ENCODE measurements at places on chromosomes 11 and 22. TPM values are rescaled to one million over a fixed set of nuclear protein-coding genes. Genes with fewer than 3 reads are reported as not detected.
A peak's percentile ranks its signal among the peaks of the same experiment; 100 is the strongest.

DNA sequence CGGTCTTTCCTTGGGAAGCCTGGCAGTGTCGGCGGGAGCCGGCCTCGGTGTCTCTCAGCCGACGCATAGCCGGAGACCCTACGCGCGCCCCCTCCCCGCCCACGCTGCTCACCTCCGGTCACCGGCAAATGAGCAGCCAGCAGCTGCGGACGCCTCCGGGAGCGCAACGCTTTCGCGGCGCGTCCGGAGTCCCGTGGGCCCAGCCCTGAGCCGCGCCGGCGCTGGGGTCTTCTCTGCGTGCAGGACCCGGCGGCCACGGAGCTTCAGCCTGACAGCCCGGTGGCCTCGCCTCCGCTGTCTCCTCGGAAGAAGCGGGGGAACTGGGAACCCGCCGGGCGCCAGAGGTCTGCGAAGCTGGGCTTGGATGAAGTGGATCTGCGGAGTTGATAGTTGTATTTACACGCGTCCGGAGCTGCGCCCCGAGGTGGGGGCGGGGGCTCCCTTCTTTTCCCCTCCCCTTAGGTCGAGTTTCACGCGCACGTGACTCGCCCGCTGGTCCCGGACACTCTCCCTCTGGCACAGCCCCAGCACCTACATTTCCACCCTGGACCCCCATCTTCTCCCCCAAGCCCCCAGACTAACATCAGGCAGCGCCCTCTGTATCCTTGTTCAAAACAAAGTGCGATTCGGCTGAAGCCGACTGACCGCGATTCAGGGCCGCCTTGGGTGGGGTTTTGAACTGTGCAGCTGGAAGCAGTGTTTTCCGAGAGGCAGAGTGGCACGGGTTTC is at the start of gene SLC43A1:
Gene SLC43A1, minus strand, starts transcription at position 371 of the 729 bp plus-strand sequence. CDS start 1,591 bp downstream, outside the sequence.
- H3K4me1 ChIP-seq: peaks cover 4% of the 10 kb centered on the region
- H3K27me3 ChIP-seq: no peaks in the 10 kb centered on the region
- DNase-seq: peak; percentile 91
- H3K4me3 ChIP-seq: peak within 1 kb of the TSS; percentile 91
- H3K36me3 ChIP-seq: no peaks in the 10 kb centered on the region

DNA sequence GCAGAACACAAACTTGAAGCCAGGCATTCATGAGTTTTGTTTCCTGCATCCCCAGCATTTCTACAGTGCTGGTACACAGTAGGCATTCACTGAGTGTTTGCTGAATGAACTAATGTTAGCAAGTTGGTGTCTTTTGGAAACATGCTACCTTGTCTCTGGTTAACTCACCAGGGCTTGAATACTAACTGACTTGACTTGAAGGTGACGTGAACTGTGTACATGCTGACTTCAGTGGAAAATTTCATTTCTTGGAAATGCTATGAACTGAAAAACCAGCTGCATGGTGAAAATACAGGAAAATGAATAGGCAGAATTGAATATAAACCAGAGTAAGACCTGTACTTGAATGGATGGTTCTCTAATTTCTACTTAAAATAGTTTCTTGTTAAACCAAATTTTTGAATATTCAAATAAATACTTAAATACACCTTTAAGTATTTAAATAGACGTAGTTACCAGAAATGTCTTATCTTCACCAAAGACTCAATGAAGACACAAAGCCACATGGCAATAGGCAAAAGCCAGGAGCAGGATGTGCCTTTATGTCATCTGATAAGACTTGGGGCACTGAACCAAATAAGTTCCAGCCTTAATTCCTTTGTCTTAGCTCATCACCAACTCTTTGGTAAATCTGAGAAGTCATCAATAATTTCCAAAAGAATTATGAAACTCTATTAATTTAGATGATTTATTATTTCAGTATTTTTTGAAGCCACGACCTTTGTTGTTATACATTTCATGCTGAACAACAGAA is 39.7 kb upstream of the POU2AF2 start:
- no peaks in the 10 kb centered on the region for H3K36me3 ChIP-seq
- H3K27me3 ChIP-seq: no peaks in the 10 kb centered on the region
- H3K27ac ChIP-seq: peak overlapping the region; percentile 53
- H3K4me3 ChIP-seq: no peak overlapping the region
- H3K4me1 ChIP-seq: peaks cover 11% of the 10 kb centered on the region

- no peak for DNase-seq
- no peak overlapping the region for H3K4me3 ChIP-seq
- peaks cover 60% of the 10 kb centered on the region for H3K27me3 ChIP-seq
- H3K36me3 ChIP-seq: no peaks in the 10 kb centered on the region
Measured at GRCh38 chr11:128610721-128611617, 23.6 kb upstream of the ETS1 start.

DNA sequence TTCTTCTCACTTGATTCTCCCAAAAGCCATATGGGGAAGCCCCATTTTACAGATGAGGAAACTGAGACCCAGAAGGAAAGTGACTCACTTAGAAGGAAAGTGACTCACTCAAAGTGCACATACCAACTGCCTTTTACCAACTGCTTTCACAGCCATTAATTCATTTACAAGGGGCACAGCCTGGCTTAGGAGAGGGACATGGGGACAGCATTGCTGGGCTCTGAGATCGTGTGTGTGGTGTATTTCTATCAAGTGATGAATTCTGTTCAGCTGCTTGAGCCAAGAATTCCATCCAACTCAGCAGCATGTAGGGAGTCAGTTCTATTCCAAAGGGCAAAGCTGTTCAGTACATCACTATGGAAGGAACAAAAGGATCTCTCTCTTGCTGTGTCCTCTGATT is 23.5 kb upstream of the PAK1 start:
- no peak overlapping the region for H3K4me3 ChIP-seq
- H3K27me3 ChIP-seq: no peaks in the 10 kb centered on the region
- DNase-seq: peak; percentile 48
- H3K27ac ChIP-seq: no peak overlapping the region

DNA sequence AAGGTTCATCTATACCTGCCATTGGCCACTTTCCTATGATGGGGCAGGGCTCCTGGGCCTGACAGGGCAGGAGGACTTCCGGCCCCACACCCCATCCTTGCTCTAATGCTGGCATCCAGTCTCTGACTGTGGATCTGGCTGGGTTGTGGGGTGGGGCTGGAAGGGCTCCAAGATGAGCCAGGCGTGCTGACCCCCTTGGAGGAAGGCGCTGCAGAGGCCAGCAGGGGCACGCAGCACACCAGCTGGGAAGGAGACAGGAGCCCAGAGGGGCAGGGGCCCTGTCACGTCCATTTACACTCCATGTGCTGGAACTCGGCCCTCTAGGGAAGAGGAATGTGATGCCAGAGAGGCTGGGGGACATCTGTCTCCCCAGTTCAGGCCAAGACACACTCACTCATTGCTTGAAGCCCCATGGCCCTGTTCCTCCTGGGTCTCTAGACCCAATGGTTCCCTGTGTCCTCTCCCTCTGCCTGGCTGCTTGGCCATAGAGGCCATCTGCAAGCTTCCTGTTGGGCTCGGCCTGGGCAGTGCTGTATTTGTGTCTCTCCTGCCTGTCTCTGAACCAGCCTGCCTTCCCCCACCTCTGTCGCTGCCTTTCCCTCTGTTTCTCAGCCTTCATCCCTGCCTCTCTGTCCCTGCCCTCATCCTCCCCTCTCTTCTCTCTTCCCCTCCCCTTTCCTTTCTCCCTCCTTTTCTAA is 67.5 kb upstream of the NECTIN1 start:
- DNase-seq: no peak
- H3K4me1 ChIP-seq: peaks cover 23% of the 10 kb centered on the region
- H3K36me3 ChIP-seq: no peaks in the 10 kb centered on the region

- no peak overlapping the region for H3K27ac ChIP-seq
- no peak overlapping the region for H3K4me3 ChIP-seq
- H3K4me1 ChIP-seq: no peaks in the 10 kb centered on the region
- H3K27me3 ChIP-seq: no peaks in the 10 kb centered on the region
- no peaks in the 10 kb centered on the region for H3K36me3 ChIP-seq
Measured at GRCh38 chr11:85539029-85539689, 88.0 kb downstream of the DLG2 start.

DNA sequence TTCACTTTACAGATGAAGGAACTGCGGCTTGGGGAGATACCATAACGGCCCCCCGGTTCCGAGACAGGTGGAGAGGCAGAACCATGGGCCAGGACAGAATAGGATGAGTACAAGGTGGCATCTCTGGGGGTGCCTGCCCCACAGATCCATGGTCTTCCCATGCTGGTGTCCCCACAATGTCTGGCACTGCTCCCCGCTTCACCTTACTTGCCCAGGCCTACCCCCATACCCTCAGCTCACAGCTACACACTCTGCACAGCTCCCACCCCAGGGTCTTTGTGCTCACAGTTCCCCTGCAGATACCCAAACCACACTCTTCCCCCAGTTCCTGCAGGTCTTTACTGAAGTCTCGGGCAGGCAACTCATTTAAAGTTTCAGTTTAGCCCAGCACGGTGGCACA is 11.4 kb upstream of the DGCR8 start:
- H3K4me3 ChIP-seq: no peak overlapping the region
- DNase-seq: no peak
- peaks cover 4% of the 10 kb centered on the region for H3K36me3 ChIP-seq
- no peaks in the 10 kb centered on the region for H3K4me1 ChIP-seq
- no peaks in the 10 kb centered on the region for H3K27me3 ChIP-seq

GRCh38 chr11:13224324-13224723 is 53.3 kb upstream of the BMAL1 start:
- no peak overlapping the region for H3K4me3 ChIP-seq
- H3K4me1 ChIP-seq: peaks cover 24% of the 10 kb centered on the region
- H3K27ac ChIP-seq: no peak overlapping the region
- no peaks in the 10 kb centered on the region for H3K36me3 ChIP-seq
- no peaks in the 10 kb centered on the region for H3K27me3 ChIP-seq
- no peak for DNase-seq

DNA sequence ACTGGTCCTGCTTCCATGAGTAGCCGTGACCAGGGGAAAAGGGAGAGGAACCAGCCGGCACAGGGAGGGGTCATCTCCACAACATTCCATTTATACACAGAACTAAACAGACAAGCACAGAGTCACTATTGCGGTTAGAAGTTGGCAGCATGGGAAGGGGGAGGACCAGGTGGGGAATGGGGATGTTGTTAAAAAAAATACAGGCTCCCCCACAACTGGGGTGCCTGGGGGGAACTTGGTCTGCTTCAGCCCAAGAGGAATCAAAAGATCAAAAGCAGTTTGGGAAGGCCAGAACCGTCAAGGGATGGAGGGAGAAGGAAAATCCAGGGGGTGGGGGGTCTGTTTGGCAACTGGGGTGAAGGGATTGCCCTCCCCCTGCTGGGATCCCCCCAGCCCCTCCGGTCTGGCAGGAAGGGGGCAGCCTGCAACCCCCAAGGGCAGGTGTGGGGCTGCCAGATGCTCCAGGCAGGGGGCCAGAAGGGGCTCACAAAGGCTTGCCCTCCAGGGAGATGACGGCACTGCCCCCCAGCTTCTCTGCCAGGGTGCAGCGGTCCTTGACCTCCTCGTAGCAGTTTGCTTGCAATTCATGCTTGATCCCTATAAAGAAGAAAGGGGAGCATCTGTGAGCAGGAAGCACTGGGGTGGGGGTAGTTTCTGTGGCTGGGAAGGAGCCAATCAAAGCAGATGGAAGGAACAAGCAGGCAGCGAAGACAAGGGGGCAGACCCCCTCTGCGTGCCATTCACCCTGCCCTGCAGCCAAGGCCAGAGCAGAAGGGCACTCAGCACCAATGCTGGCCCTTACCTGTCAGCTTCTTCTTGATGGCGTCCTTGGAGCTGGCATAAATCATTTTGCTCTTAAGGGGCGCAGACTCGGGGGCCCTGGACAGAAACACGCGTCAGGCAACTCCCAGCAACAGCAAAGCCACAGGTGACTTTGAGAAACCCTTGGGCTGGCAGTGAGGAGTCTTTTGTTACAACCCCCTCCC is 2.8 kb downstream of the CFL1 start:
- no peak overlapping the region for H3K4me3 ChIP-seq
- H3K27me3 ChIP-seq: no peaks in the 10 kb centered on the region
- DNase-seq: peak; percentile 45
- no peak overlapping the region for H3K27ac ChIP-seq
- peaks cover 33% of the 10 kb centered on the region for H3K4me1 ChIP-seq
- H3K36me3 ChIP-seq: peaks cover 58% of the 10 kb centered on the region

DNA sequence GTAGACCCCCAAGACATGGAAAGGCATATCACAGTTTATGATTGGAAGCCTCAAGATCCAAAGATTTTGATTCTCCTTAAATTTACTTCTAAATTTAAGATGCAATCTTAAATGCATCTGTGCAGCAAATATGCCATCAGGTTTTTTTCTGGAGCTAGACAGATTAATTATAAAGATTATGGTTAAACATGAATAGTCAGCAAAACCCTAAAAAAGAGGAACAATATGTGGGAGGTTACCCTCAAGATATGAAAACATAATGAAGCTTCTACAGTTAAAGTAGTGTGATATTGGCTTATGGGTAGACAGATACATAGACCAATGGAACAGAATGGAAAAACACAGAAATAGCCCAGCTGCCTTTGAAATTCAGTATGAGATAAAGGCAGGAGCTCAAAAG is 31.7 kb downstream of the OR8B12 start:
- no peaks in the 10 kb centered on the region for H3K36me3 ChIP-seq
- no peaks in the 10 kb centered on the region for H3K27me3 ChIP-seq
- H3K27ac ChIP-seq: no peak overlapping the region
- no peaks in the 10 kb centered on the region for H3K4me1 ChIP-seq
- no peak for DNase-seq

DNA sequence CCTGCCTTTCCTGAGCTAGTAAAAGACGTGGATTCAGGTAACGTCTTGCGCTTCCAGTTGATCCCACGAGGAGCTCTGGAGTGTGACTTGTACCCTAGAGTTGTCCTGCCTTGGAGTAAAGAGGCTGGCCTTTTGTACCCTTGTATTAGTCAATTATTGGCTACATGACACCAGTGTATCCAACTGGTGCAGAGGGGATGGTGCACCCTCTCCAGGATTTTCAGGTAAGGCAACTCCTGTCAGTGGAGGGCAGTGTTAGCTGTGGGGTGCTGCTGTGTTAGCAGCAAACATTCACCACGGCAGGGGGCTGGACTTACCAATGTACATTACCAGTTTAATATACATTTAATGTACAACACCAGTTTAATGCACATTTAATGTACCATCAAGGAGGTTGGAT is 233.5 kb downstream of the MIAT start:
- H3K27me3 ChIP-seq: no peaks in the 10 kb centered on the region
- no peaks in the 10 kb centered on the region for H3K36me3 ChIP-seq
- no peak overlapping the region for H3K4me3 ChIP-seq
- no peak for DNase-seq
- no peak overlapping the region for H3K27ac ChIP-seq

DNA sequence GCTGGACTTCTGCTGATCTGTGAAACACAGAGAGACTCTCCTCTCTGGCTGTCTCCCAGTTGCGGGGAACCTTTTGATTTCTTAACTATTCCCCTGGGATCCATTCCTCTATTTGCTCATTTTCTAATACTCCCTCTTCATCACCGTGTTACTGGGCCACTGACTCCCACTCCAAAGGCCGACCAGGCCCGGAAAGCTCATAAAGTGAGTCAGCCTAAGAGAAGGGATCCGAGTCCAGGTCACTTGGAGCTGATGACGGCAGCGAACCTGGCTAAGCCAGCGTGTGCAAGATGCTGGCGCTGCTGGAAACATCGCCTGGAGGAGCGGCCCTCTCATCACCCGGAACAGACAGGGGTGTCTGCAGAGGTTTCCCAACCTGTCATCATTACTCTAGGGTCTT is 112.8 kb downstream of the FBXO7 start:
- H3K27me3 ChIP-seq: no peaks in the 10 kb centered on the region
- H3K4me3 ChIP-seq: no peak overlapping the region
- peak overlapping the region; percentile 73 for H3K27ac ChIP-seq
- DNase-seq: peak; percentile 86
- no peaks in the 10 kb centered on the region for H3K36me3 ChIP-seq

The MRGPRX4 gene
- not detected for total RNA-seq

The NFAM1 gene
- total RNA-seq: under 0.01 TPM

The TAF10 gene
- 23.5 TPM for total RNA-seq

The PRRG4 gene
- 0.29 TPM for total RNA-seq

The ANO1 gene
- not detected for total RNA-seq

The UPK3A gene
- not detected for total RNA-seq

The CD3E gene
- total RNA-seq: not detected

The DYNC2H1 gene
- total RNA-seq: 82.2 TPM

The MRGPRE gene
- total RNA-seq: under 0.01 TPM
